ENCODE measurements at places on chromosomes 4 and X.

GRCh38 chr4:10124167-10124930 lies 7.8 kb upstream of the WDR1 start:
- peak overlapping the region; percentile 77 for H3K27ac ChIP-seq
- H3K36me3 ChIP-seq, result no peaks in the 10 kb centered on the region
- H3K4me1 ChIP-seq, result peaks cover 35% of the 10 kb centered on the region
- H3K27me3 ChIP-seq, result no peaks in the 10 kb centered on the region
- H3K4me3 ChIP-seq, result no peak overlapping the region

DNA sequence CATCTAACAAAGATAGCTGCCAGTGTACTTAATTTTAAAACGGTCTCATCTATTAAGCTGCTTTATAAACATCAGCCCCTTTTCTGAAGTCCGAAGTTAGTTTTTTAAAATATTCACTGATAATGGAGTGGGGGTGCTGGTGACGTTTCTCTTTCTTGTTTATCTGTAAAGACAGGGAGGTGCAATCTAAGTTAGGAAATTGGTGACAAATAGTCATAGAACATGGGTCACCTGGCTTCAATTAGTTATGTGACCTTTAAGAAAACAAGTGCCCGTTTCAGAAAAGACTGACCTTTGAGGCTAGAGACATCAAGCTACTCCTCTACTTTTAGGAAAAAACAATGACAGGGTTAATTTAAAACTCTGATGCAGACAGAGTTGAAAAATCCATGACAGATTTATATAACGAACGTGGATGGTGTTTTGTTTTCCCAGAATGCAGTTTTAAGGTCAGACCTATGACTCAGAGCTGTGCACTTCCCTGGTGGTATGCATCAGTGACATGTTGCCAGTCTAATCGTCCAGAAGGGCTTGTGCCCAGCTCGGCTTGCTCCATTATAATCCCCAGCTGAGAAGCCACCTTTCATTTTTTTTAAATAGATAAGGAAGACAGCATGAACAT lies 38.2 kb downstream of the FHL1 start:
- peaks cover 6% of the 10 kb centered on the region for H3K4me1 ChIP-seq
- H3K36me3 ChIP-seq, result no peaks in the 10 kb centered on the region
- H3K4me3 ChIP-seq, result no peak overlapping the region
- no peak overlapping the region for H3K27ac ChIP-seq

GRCh38 chr4:54165438-54165837 lies 63.7 kb upstream of the PDGFRA start:
- peaks cover 7% of the 10 kb centered on the region for H3K27me3 ChIP-seq
- no peak for DNase-seq
- H3K4me3 ChIP-seq, result no peak overlapping the region
- no peaks in the 10 kb centered on the region for H3K36me3 ChIP-seq

DNA sequence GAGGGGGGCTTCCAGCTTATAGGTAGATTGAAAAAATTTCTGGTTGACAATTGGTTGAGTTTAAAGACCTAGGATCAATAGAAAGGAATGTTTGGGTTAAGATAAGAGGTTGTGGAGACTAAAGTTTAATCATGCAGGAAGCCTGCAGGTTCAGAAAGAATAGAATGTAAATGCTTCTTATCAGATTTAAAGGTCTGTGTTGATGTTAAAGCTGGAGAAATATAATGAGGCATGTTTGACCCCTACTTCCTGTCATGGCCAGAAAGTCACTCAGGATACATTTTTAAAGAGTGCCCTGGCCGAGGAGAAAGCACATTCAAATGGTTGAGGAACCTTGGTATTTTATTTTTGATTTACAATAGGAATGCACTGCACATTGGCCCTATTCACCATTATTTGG lies 3.9 kb upstream of the RRAGB start:
- H3K36me3 ChIP-seq, result peaks cover 9% of the 10 kb centered on the region
- no peak overlapping the region for H3K4me3 ChIP-seq
- no peak overlapping the region for H3K27ac ChIP-seq
- no peak for DNase-seq
- no peaks in the 10 kb centered on the region for H3K27me3 ChIP-seq

DNA sequence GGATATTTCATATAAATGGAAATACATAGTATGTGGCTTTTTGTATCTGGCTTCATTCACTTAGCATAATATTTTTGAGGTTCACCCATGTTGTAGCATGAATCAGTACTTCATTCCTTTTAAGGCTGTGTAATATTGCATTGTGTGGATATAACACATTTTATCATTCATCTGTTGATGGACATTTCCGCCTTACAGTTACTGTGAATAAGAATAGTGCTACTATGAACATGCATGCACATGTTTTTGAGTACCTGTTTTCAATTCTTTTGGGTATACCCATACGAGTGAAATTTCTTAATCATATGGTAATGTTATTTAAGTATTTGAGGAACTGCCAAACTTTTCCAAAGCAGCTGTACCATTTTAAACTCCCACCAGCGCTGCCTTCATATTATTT lies 539.6 kb upstream of the DIPK2B start:
- H3K27ac ChIP-seq, result no peak overlapping the region
- H3K4me3 ChIP-seq, result no peak overlapping the region
- no peaks in the 10 kb centered on the region for H3K27me3 ChIP-seq
- no peak for DNase-seq
- peaks cover 12% of the 10 kb centered on the region for H3K36me3 ChIP-seq
- H3K4me1 ChIP-seq, result no peaks in the 10 kb centered on the region

DNA sequence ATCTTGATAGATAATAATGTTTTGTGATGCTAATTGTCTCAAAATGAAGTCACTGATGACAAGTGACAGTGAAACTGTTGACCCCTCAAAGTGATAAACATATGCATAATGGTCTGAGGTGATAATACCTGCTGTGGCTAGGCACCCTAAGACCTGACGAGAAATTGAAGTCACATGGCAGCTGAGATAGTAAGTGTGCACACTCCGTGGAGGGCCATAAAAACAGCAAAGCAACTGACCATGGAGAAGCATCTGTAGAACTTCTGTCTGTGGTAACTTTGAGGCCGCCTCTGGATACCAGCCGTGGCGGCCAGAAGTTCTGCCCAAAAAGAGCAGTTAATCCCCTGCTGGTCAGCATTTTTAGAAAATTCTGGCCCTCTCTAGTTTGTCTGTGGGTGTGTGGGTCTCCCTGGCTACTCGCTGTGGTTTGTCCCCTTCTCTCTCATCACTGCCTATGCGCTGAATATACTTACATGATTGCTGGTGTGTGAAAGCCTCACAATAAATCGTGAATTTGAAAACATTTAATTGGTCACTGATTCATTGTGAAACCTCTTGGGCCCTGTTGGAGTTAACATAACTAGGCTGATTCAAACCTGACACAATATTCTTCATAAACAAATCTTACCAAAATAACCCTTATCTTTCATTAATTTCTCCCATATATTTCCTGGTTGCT lies 50.6 kb downstream of the CCDC149 start:
- H3K4me1 ChIP-seq, result no peaks in the 10 kb centered on the region
- H3K27me3 ChIP-seq, result no peaks in the 10 kb centered on the region
- H3K36me3 ChIP-seq, result peaks cover 2% of the 10 kb centered on the region
- no peak overlapping the region for H3K27ac ChIP-seq
- H3K4me3 ChIP-seq, result no peak overlapping the region
- no peak for DNase-seq

GRCh38 chr4:89296896-89297295 lies 10.7 kb downstream of the GPRIN3 start:
- H3K27ac ChIP-seq, result peak overlapping the region; percentile 79
- peaks cover 89% of the 10 kb centered on the region for H3K4me1 ChIP-seq
- H3K27me3 ChIP-seq, result no peaks in the 10 kb centered on the region
- H3K4me3 ChIP-seq, result peak overlapping the region; percentile 46
- H3K36me3 ChIP-seq, result peaks cover 55% of the 10 kb centered on the region
- no peak for DNase-seq

- peaks cover 53% of the 10 kb centered on the region for H3K4me1 ChIP-seq
- peak overlapping the region; percentile 88 for H3K27ac ChIP-seq
- peaks cover 7% of the 10 kb centered on the region for H3K36me3 ChIP-seq
- H3K4me3 ChIP-seq, result peak overlapping the region; percentile 80
- no peaks in the 10 kb centered on the region for H3K27me3 ChIP-seq
Observed at GRCh38 chr4:153439831-153440230, 26.3 kb upstream of the TMEM131L start.

DNA sequence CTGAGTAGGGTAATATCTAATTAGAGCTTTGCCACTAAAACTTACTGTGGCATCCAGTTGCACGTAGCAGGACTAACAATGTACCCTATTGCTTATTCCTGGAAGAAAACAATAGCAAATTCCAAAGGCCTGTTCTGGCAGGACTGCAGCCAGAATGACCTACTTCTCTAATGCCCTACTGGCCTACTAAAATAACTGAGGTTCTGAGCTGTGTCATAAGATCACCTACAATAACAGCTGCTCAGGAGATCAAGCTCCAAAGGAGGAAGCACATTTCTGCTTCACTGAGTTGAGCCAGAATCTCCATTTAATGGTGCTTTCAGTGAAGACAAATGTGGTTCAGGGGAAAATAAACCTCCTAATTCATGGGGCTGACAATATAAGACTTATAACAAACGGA lies 42.2 kb upstream of the CXCL8 start:
- no peaks in the 10 kb centered on the region for H3K36me3 ChIP-seq
- no peak overlapping the region for H3K27ac ChIP-seq
- no peaks in the 10 kb centered on the region for H3K27me3 ChIP-seq
- no peak overlapping the region for H3K4me3 ChIP-seq
- DNase-seq, result no peak
- H3K4me1 ChIP-seq, result no peaks in the 10 kb centered on the region

DNA sequence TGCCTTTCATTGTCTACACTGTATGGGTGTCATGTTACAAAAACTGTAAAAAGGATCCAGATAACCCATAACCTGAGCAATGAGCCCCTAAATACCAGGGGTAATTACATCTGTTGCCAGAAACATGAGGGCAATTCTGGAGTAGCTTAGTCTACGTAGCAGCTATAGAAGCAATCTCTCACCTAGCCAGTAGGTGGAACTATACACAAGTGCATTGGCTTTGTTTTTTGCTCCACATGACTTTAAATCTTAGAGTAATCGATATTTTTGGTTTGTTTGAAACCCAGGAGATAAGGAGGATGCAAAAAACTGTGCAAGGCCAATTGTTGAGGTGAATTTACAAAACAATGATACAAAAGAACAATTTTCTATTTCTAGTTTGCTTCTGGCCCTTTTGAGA lies 57.5 kb downstream of the GPR82 start:
- peaks cover 19% of the 10 kb centered on the region for H3K36me3 ChIP-seq
- H3K4me1 ChIP-seq, result peaks cover 11% of the 10 kb centered on the region
- no peak overlapping the region for H3K27ac ChIP-seq
- no peaks in the 10 kb centered on the region for H3K27me3 ChIP-seq
- H3K4me3 ChIP-seq, result no peak overlapping the region

DNA sequence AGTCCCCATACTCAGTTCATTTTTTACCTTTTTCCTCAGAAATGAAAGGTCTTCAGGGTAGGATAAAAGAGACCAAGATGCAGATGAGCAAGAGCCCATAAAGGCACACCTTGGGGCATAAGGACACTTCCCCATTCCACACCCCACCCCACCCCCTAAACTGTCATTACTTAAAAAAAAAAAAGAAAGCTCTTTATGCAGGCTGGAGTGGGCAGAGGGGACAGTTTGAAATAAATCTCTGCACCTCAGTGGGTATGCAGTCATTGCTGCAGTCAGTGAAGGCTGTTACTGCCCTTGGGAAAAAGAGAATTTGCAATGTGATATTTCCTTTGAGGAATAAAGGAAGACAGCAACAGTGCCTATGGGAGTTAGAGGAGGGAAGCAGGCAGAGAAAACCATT lies 137.5 kb downstream of the ANK2 start:
- H3K4me1 ChIP-seq, result no peaks in the 10 kb centered on the region
- no peak for DNase-seq
- no peak overlapping the region for H3K4me3 ChIP-seq
- no peak overlapping the region for H3K27ac ChIP-seq

- no peaks in the 10 kb centered on the region for H3K27me3 ChIP-seq
- no peak for DNase-seq
- no peak overlapping the region for H3K27ac ChIP-seq
Observed at GRCh38 chrX:17638731-17639130, 98.6 kb upstream of the SCML1 start.

- no peak overlapping the region for H3K4me3 ChIP-seq
- peaks cover 6% of the 10 kb centered on the region for H3K27me3 ChIP-seq
- no peaks in the 10 kb centered on the region for H3K36me3 ChIP-seq
- no peaks in the 10 kb centered on the region for H3K4me1 ChIP-seq
- H3K27ac ChIP-seq, result no peak overlapping the region
Observed at GRCh38 chrX:149760965-149761364, 12.9 kb upstream of the HSFX1 start.
